ENCODE measurements at places on chromosomes 16 and 17.
A peak's percentile ranks its signal among the peaks of the same experiment; 100 is the strongest.

DNA sequence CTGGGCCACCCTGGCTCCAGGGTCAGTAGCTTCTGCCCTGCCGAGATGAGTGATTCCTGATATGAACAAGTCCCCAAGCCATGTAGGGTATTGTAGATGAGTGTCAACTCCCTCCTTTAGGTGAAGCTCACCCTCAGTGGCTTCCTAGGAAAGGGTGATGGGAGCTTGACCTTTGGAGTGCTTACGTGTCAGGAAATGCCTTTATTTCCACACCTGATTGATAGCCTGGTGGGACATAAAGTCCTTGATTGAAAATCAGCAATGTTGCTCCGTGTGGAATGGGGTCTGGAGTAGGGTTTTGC is 58.4 kb downstream of the USP43 start:
- no peak for DNase-seq

DNA sequence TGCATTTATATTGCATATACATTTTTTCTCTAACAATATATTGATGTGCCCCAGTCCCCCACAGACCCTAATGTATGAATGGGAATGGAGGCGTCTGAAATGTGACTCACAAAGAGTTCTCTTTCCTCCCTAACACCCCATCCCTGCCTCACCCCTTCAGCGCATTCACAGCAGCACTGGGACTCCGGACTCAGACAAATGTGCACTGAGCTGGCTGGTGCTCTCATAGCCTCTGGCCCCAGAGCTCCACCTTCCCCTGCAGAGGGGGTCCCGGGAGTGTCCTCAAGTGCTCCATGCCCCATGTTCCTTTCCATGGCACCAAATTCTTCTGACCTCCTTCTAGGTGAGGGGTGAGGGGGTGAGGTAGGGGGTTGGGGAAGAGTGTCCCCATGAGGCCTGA is 20.6 kb downstream of the NPTX1 start:
- DNase-seq: no peak

GRCh38 chr17:82892899-82893565 is 53.2 kb upstream of the ZNF750 start:
- DNase-seq: peak; percentile 57

DNA sequence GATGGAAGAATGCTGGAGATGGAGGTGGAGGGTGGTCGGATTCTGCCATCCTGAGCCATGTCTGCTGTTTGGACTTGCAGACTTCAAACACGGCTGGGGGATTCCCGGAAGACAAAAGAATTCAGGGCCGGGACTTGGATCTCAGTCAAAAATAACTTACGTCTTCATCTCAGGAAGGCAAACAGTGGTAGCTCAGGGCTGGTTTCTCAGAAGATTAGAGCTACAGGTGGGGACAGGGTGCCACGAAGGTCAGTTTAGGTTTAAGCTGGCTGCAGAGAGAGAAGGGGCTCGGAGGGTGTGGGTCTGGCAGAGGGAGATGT is 4.3 kb upstream of the RHBDL3 start:
- no peak for DNase-seq

GRCh38 chr17:61635913-61636432 is 45.0 kb upstream of the NACA2 start:
- peak; percentile 71 for DNase-seq

DNA sequence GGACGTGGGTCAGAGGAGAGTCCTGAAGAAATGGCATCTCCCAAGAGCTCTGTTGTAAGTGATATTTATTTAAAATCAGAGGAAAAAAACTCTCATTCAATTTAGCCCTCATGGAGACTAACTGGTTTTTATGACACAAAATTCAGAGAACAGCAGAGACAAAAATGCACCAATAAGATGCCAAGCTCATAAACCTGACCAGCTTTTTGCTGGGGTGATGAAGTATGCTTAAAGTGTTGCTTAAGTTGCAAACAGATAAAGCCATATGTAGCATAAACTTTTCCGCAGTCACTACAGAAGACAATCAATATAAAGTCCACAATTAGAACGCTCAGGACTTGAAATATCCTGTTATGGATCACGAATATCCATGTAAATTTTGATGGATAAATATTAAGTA is 124.0 kb upstream of the CORO6 start:
- no peak for DNase-seq

DNA sequence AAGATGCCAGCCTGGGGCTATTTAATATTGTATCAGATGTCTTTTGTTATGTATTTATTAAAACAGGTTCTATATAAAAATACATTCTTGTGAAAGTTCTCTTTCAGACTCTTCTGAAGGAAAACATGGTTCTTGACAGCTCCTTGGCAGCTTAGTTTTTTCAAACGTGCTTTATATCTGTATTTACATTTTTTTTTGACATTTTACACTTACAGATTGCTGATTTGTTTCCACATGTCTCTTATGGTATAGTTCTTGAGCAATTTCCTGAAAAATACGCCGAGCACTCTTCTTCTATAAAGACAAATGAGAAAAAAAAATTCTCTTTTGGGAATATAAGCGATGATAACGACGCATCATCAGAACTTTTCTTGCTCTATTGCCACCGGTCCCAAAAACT is 9.5 kb downstream of the IGSF6 start:
- DNase-seq: no peak

- DNase-seq: no peak
These were observed 2.6 kb downstream of the NUP88 start for GRCh38 chr17:5416901-5417300.

DNA sequence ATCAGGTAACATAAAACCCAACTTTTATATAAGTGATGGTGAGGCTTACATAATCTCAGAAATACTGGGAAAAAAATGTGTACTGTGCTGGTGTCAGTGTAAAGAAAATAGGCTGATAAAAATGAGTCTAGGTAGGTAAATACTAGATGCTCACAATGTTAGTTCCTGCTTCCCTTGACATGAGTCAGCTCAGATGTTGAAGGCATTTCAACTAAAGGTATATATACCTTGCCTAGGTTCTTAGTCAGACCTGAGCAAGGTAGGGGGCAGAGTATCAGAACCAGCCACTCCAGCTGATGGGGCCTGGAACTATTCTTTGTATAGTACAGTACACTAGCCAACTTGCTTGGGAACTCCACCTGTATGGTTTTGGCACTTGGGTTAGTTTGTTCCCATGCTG is 51.0 kb upstream of the CA10 start:
- DNase-seq: no peak
